ENCODE measurements at places on chromosomes 11 and 22.

GRCh38 chr11:48094643-48095339, 114.4 kb downstream of the PTPRJ start:
- no peak for DNase-seq

DNA sequence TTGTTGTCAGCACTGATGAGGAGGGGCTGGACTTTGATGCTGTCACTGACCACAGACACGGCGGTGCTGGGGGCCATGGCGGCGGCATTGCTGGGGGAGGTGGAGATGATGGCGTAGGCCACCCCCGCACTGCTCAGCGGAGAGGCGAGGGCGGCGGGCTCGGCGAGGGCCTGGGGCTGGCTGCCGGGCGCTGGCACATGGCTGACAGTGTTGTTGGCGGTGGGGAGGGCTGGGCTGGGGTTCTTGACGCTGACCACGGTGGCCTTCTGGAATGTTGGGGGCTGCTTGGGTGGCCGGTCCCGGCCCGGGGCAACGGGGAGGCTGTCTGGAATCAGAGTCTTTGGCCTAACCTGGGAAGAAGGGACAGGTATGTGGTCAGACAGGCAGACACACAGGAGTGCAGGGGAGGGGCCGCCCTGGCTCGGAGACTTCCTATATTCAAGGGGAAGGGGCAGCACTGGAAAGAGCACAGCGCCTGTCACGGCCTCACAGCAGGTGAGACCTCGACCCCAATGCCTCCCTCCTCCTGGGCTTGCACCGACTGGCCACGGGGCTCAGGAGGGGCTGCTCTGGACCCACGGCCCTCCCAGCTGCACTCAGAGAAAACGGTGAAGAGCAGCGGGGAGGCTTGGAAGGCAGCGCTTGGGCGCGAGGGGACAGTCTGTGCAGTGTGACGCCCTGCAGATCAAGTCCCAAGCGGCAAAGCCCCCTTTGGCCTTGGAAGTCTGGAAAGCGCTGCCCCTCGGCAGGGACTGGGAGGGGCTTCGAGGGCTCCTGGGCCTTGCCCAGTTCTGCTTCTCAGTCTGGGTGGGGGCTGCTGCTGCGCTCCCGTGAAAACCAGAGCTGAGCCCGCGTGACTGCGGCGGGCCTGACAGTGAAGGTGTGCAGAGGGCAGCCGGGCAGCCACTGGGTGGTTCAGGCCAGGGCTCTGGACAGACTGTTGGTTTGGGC, 93.2 kb downstream of the PHF21B start:
- no peak for DNase-seq

DNA sequence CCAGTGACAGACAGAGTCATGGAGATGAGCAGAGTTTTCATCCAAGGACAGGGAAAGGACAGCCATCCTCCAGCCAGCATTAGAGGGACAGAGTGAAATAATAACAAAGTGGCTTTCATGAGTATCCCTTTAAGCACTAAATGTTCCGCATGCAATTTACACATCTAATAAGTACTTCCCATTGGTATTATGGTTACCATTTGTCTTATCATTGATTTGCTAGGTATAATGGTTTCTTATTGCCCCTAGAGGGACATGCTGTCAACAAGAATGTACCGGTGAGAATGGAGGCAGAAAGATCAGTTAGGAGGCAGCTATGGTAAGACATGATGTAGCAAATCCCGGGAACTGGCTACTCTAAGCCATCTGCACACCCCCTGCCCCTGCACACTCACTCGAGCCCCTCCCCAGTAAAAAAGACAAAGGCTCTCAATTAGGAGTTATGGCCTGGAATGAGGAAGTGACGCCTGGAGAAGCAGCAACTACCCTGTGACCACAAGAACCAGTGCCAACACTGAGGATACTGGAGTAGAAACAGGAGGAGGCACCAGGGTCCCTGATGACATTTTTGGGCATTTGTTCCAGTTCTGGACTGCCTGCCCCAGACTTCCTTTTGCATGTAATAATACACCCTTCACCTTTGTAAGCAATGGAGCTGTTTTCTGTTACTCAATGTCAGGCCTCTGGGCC, 30.2 kb upstream of the HMGXB4 start:
- DNase-seq = no peak

- DNase-seq = no peak
Observed at GRCh38 chr11:12922980-12923507, 86.1 kb upstream of the RASSF10 start.

DNA sequence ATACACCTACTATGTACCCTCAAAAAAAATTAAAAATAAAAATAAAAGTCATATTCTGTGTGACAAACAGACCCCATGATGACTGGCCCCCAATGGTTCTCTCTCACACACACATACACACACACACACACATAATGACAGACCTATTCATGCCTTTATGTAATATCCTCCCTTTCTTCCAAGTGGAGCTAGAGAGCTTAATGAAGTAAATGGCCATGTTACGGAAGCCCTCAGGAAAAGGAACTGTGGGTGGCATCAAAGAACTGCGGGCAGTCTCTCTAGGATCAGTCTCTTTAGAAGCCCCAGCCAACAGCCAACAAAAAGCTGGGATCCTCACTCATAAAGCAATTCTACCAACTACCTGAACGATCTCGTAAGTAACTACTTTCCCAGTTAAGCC, 125.5 kb downstream of the SIK3 start:
- no peak for DNase-seq

GRCh38 chr11:61338783-61339489, 5.9 kb downstream of the TKFC start:
- DNase-seq = no peak

DNA sequence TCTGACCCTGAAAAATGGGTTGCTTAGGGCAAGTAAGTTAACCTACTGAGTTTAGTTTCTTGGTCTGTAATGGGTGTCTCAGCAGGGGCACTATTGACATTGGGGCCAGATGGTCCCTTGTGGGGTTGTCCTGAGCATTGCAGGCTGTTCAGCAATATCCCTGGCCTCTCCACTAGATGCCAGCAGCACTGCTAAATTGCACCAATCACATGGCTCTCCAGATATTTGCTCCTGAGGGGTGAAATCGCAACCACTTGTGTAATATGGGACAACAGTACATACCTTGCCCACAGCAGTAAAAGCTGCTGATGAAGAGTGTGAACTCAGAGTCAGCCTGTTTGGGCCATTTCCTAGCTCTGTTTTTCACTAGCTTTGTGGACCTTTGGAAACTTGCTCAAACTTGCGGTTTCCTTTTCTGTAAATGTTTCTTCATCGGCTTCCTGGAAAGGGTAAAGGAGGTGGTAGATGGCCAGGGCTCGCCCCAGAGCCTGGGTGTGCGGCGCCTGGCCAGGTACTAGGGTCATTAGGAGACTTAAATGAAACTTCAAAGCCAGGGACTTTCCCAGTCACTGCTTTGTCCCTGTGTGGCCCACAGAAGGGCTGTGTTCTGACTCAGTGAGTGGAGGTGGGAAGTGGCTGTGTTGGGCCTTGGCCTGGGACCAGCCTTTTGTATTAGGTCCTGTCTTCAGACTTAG, 13.0 kb downstream of the NCF4 start:
- DNase-seq = no peak

- no peak for DNase-seq
Observed at GRCh38 chr11:134343646-134344045, 11.9 kb downstream of the GLB1L2 start.

DNA sequence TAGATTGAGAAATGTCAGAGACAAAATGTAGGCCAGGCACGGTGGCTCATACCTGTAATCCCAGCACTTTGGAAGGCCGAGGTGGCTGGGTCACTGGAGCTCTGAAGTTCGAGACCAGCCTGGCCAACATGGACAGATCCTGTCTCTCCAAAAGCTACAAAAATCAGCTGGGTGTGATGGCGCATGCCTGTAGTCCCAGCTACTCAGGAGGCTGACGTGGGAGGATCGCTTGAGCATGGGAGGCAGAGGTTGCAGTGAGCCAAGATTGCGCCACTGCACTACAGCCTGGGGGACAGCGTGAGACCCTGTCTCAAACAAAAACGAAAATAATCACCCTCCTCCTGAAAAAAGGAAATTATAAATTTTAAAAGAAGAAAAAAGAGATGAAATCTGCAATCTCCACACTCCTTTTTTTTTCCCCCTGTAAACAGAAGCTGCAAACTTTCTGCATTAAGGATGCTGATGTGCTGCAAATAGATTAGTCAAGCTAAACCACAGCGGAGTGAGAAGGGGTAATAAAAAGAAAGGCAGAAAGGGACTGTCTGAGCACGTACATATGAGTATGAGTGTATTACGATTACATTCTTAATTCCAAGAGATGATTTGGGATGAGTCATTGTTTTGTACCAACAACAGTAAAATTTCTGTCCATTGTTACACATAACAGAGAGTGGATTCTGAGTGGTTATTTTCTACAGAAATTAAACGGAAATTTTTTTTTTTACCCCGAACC, 87.3 kb downstream of the SIK3 start:
- no peak for DNase-seq

GRCh38 chr11:21285104-21285503, 615.7 kb downstream of the NELL1 start:
- DNase-seq = no peak

- DNase-seq = no peak
Observed at GRCh38 chr11:121670805-121671282, 218.1 kb upstream of the SORL1-AS1 start.

DNA sequence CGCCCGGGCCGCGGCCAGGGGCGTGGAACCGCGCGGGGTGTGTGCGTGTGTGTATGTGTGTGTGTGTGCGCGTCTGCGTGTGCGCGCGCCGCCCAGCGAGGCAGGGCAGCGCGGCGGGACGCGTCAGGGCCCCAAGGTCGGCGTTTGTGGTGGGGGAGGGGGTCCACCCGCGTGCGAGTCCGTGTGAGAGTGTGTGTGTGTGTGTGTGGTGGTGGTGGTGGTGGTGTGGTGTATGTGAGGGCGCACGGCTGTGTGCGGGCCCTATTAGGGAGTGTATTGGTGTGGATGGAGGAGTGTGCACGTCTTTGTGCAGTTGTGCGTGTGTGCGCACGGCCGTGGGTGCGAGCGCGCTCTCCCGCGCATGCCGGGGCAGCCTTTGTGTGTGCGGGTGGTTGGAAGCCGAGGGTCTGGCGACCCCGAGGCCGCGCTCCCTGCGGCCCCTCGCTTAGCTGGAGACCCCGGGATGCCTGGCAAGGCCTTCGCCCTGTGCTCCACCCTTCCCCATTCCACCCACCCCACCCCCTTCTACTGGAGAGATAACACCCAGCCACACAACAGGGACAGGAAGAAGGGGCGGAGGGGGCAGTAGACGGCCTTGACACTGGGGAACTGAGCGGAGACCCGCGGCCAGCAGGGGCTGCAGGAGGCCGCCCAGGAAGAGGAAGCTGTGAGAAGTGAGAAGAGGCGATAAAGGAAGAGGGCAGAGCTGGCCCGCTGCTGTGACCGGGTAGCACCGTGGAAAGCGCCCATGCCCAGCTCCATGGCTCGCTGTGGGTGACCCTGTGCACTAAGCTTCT, 528 bp upstream of the ARRB1 start:
- DNase-seq = no peak

DNA sequence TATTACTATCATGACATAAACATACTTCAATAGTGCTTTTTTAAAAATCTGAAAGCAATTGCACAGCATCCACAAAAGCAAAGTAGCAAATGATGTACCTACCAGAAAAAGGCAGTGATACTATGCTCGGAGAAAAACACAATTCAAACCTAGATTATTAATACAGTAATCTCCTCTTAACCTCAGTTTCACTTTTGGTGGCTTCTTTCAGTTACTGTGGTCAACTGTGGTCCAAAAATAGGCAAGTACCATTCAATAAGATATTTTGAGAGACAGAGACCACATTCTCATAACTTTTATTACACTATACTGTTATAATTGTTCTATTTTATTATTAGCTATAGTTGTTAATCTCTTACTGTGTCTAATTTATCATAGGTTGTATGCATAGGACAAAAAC, 20.8 kb downstream of the KCNA4 start:
- DNase-seq = no peak

DNA sequence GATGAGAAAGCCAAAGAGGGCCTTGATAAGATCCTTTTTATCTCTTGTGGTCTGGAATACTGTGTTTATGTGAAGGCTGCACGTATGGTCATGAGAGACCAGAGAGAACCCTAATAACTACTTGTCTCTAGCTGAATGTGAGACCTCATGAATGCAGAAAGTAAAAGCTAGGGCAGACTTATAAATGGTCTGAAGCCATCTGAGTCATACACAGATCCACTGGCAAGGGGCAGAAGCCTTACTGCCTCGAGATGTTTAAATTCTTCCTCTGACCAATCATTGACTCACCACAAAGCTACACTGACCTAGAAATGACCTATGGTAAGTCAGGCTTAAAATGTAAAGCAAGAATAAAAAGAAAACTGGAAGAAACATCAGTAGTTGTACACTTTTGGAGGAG, 22.7 kb upstream of the OR4B1 start:
- DNase-seq = no peak

GRCh38 chr22:46589871-46590271, 30.3 kb upstream of the GRAMD4 start:
- DNase-seq = no peak

DNA sequence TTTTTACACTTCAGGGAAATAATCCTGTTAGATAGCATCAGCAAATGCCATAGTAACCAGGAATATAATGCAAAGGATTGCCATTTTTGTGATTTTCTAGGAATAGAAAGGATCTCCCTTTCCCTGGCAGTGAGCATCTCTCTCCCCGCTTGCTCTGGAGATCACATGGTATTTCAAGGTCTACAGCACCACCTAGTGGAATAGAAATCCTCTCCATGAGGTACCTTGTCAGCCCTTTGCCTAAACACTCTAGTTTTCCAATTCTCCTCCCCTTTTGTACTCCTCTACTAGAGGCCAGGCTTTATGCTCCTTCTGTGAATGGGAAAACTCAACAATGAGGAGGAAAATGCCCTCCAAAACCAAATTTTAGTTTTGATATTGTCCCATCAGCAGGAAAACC, 78.4 kb downstream of the XRRA1 start:
- DNase-seq = no peak

DNA sequence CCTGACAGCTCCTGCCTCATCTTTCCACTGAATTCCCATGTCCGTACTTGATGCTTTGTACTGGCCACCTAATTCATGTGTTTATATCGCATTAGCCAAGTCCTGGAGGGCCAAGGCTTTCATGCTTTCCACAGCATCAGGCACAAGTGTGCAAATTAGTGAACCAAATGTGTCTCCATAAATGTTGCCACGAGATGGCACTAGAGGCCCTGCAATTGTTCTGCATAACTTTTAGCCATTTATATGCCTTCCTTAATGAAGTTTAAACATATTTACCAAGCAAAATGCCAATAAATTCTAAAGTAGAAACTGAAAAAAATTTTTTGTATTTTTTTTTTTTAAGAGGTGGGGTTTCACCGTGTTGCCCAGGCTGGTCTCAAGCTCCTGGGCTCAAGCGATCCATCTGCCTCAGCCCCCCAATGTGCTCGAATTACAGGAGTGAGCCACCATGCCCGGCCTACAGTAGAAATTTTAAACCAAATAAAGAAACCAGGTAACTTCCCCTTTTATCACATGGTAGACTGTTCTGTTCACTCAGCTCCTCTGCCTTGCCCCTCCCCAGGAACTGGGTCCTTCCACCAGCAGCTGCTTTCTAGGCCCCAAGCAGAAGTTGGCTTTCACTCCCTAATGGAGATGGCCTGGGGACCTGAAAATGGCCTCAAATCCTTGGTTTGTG, 20.8 kb upstream of the IL18BP start:
- no peak for DNase-seq

DNA sequence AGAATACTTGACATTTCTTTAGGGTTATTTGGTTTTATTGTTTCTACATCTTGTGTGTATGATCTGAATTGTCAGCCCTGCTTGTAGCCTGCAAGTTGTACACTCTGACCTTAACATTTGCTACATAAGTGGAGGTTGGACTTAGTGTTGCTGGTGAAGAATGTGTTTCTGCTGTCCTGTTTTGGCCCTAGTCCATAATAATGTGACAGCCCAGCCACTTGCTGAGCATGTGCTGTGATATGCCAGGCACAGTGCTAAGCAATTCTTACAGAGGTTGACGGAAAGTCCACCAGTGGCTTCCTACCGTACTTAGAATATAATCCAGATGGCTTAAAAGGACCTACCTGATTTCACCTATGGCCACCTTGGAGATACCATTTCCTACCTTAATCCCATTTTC, 526.6 kb downstream of the NELL1 start:
- DNase-seq = no peak
